ENCODE measurements at places on chromosomes 12 and 14.
A peak's percentile ranks its signal among the peaks of the same experiment; 100 is the strongest.

DNA sequence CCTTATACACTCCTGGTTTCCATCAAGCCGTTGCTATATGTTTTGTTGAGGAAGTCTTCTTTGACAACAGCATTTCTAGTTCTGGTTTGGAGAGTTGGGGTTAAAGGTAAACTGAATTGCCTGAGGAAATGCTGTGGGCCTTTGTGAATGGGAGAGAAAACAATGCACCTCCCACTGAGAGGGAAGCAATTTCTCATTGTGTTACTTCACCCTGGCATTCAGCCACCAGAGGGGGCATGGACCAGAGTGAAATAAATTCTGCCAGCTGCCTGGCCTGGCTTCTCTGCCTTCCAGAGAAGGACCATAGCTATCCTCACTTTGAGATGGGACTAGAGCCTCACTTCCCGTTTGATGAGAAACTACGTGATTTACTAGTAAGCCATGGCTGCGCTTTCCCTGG, 475.3 kb downstream of the EGLN3 start:
- DNase-seq: peak; percentile 66

DNA sequence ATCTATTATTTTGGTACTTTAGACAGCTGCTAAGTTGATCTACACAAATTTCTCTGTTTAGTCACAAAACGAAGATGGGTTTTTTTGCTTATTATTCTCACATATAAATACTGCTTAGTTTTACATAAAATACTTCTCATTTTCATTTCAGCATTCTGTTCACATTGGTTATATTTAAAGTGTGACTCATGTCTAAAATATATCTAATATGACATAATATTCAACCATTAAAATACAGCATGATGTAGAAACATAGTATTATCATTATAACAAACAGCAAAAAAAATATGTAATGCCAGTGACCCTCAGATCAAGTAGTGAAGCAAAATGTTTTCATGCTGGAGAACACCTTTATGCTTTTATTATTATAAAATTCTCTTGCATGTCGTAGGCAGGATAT, 63.7 kb downstream of the SH2B3 start:
- DNase-seq: no peak

GRCh38 chr14:29039171-29039570, 272.6 kb downstream of the FOXG1 start:
- no peak for DNase-seq

- no peak for DNase-seq
Measured at GRCh38 chr12:14211947-14212387, 153.5 kb upstream of the ATF7IP start.

GRCh38 chr14:53295985-53296582, 143.0 kb upstream of the DDHD1 start:
- peak; percentile 28 for DNase-seq

GRCh38 chr12:87687362-87687761, 341.8 kb downstream of the C12orf50 start:
- peak; percentile 2 for DNase-seq

- DNase-seq: no peak
Measured at GRCh38 chr12:28127455-28127854, 62.8 kb upstream of the CCDC91 start.

DNA sequence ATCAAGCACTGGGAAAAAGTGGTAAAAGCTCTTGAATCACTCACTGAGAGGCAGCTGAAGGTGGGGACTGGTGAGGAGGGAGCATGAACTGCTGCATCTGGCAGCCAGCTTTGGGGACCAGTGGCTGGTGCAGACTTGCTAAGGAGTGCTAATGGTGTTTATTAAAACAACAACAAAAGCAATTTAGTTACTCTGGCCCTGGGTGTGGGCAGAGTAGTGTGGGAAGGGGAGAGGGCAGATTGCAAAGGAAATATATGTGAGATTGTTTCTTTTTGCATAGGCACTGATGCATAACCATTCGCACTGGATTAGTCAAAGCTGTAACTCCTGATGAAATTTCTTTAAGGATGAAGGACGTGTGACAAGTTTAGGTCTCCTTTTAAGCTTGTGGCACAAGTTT, 8.1 kb downstream of the TXNRD1 start:
- DNase-seq: no peak

- no peak for DNase-seq
Measured at GRCh38 chr12:31989571-31990362, 30.6 kb downstream of the RESF1 start.

- no peak for DNase-seq
Measured at GRCh38 chr12:121932176-121932536, 13.8 kb downstream of the CFAP251 start.

DNA sequence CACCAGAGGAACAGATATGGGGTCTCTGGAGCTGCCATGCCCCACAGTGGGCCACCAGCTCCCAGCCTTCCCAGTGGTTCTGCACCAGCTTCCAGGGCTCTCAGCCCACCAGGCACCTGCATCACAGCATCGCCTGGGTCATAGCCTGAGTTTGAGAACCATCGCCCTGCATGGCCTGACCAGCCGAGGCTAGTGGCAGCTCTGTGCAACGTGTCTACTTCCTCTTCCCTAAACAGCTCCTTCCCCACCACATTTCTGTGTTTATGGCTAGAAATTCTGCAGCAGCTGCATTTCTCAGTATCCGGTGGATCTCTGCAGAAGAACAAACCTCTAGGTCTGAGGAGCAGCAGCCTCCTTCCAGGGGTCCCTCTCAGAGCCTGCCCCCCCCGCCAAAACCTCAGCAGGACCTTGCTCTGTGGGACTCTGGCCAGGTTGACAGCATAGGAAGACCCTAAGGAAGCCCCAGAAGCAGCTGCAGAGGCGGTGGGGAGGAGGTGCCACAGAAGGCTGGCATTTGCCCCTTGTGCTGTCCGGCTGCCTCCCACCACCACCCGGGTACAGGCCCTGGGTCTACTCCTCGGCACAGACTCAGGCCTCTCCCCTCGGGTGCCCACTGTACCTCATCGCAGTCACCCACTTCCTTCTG, 47.7 kb downstream of the PSMA6 start:
- DNase-seq: no peak

DNA sequence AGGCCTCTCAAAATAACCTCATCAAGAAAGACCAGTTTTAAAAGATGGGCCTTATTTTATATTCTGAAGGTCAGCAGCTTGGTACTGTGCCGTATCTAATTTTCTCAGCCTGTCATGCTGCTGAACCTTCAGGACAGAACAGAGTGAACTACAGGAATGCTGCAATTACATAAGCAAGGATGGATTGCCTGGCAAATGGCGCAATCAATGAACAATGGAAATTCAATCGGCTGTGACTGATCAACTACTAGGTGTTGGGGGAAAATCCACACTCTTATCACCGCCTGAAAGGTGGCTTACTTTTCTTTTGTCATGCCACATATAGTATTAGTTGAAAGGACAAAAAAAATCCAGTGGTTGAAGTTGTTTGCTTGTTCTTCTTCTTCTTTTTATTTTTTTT, 8.5 kb downstream of the ACSS3 start:
- peak; percentile 8 for DNase-seq

GRCh38 chr12:110718222-110718908, 24.3 kb downstream of the PPP1CC start:
- DNase-seq: no peak

GRCh38 chr12:47277972-47278448, 198.3 kb upstream of the AMIGO2 start:
- DNase-seq: no peak

- no peak for DNase-seq
Measured at GRCh38 chr12:96670334-96670899, 181.0 kb downstream of the CFAP54 start.

GRCh38 chr14:21455592-21455911, 371 bp downstream of the CHD8 start:
- DNase-seq: no peak

GRCh38 chr14:72677664-72678063, 216.2 kb downstream of the DPF3 start:
- no peak for DNase-seq

- no peak for DNase-seq
Measured at GRCh38 chr12:13167226-13167625, 29.3 kb upstream of the EMP1 start.

DNA sequence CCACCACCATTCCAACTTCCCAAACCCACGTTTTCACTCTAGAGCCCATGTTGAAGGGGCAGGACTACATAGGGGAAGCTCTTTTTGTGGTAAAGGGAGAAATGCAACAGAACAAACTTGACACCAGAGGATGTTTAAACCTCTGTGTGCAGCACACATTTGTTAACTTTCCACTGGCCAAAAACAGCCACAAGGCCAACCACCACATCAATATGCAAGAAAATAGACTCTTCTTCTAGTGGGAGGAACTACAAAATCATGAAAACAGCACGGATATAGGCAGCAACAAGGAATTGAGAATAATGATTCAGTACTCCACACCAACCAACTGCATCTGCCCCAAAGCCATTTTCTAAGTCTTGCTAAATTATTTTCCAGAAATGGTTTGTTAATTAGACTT, 66.3 kb upstream of the CEP83 start:
- DNase-seq: no peak

- DNase-seq: no peak
Measured at GRCh38 chr12:125096894-125097293, 31.7 kb downstream of the AACS start.

GRCh38 chr14:100855256-100855930, 29.5 kb downstream of the MEG3 start:
- no peak for DNase-seq

- peak; percentile 67 for DNase-seq
Measured at GRCh38 chr12:55728186-55728938, 447 bp downstream of the CD63 start.

DNA sequence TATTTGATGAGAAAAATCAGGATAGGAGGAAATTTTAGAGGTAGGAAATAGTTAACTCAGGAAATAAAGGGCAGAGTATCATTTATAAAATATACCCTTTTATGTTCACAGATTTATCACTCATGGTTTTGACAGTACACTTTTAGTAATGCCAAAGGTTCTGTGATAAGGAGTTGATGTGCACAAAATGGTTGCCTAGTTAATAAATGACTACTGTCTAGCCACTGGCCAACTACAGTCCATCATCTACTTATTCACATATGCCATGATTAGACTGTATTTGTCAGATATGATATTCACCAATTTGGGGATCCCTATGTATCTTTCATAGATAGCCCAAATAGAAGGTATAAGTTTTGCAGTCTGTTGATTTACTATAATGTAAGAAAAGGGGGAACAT, 19.2 kb upstream of the GXYLT1 start:
- DNase-seq: no peak

DNA sequence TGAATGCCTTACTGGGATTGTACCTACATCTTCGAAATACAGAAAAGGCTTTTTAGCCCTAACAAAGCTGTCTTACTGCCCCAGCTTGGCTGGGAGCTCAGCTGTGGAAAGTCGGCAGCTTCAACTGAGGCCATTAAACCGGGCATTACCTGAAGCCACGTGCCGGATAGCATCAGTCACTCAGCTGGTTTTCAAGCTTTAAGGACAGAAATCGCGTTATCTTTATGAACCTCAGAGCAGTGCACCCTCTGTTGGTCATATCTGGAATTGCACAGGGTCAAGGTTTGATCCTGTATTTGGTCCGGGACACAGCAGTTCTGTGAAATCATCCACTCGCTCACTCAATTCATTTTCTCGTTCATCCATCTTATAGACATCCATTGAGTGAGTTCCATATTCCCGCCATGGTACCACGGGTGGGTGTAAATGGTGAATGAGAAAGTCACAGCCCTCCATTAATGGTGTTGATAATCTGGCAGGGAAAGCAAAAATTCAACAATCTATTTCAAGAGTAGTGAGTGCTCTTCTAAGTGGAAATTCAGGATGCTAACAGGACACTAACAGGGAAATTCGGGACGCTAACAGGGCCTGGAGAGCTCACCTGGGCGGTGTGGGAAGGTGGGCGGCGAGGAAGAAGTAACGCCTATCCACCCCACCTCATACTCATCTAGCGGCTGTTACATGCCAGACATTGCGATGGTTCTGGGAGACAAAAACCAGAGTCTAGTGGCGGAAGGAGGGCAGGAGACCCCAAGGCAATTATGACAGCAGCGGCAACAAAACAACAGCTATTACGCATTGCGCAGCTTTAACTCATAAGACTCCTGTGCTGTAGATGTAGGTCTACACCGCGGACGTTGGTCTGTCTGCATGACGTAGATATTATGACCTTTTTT, 60.6 kb upstream of the TCL1A start:
- DNase-seq: peak; percentile 72

DNA sequence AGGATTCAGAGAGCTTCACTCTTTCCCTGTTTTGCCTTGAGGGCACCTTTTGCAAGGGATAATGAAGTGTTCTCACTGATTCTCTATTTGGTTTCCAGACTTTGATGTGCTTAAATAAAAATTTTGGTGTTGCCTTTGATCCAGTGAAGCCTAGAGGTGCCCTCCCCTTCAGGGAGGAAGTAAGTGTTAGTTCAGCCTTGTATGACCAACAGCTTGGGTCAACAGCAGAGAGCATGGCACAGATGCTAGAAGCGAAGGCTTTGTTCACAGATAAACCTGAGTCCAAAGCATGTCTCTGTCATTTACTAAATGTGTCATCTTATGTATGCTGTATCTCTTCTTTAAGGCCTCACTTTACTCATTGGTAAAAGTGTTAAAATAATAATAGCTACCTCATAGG, 52.8 kb upstream of the STXBP6 start:
- no peak for DNase-seq

DNA sequence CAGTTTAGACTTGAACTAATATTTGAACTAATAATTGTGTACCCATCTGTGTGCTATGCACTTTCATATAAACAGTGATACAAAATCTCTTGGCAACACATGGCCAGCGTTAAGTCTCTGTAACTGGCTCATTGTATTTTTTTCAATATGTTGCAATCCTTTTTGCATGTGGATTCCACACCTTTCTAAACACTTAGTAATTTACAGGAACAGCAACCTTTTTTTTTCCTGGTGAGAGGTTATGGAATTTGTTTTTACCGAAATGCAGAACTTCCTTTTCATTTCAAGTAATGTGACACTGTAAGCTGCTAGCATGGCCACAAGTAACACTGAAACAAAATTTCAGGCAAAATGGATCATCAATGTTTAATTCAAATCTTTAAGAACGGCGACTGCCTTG, 45.4 kb upstream of the EPS8 start:
- no peak for DNase-seq

DNA sequence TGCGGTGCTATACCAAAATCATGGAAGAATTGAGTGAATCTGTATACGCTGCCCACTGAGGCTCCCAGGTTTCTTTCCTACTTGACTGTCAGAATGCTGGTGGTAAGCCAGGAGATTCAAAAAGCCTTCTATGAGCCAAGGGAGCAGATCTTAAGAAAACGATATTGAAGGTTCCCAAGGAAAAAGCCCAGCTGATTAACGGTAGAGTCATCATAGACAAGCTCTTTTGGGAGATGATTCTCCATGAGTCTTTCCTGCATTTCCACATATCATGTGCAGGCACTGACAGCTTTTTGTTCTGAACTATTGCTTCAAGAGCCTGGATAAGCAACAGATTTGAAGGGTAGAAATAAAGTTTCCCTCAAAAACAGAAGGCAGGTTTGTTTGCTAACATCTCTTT, 17.5 kb downstream of the SLC35F4 start:
- DNase-seq: no peak

GRCh38 chr12:93673084-93673483, 4.1 kb upstream of the CRADD start:
- no peak for DNase-seq

GRCh38 chr14:104604458-104605449, at the start of gene TMEM179:
Gene TMEM179, minus strand, starts transcription at chr14:104604772. Its CDS starts 31 bp downstream, at chr14:104604741.
- DNase-seq: peak; percentile 88
